ENCODE measurements at places on chromosomes 4 and X.

GRCh38 chr4:6855692-6856297 is 53.8 kb upstream of the TBC1D14 start:
- peak; percentile 19 for DNase-seq

- DNase-seq, result no peak
Observed at GRCh38 chr4:20044966-20045365, 206.7 kb upstream of the SLIT2 start.

- peak; percentile 76 for DNase-seq
Observed at GRCh38 chr4:170089668-170090351, at the start of gene AADAT. TSS of gene AADAT (minus strand) at chr4:170089956. CDS start at chr4:170089690, 266 bp downstream.

- no peak for DNase-seq
Observed at GRCh38 chr4:148054275-148054674, 322.4 kb downstream of the ARHGAP10 start.

- DNase-seq, result no peak
Observed at GRCh38 chrX:13570261-13570605, 832 bp downstream of the EGFL6 start.

DNA sequence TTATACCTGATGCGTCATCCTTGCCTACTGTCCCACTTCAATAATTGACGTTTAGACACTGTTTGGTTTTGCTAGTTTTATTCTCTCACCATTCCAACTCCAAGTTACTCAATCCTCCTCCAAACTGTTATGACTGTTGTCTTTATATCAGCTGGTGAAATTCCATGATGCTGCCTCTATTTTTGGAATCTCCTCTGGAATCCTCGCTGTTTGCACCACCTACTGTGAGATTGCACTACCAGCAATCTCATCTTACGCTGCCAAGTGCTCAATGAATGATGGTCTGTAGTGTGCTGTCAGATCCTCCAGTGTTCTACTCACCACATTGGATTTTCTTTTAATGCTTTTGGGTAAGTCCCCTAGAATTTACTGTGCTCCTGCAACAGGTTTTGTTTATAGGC is 13.2 kb upstream of the PCDH18 start:
- DNase-seq, result no peak

DNA sequence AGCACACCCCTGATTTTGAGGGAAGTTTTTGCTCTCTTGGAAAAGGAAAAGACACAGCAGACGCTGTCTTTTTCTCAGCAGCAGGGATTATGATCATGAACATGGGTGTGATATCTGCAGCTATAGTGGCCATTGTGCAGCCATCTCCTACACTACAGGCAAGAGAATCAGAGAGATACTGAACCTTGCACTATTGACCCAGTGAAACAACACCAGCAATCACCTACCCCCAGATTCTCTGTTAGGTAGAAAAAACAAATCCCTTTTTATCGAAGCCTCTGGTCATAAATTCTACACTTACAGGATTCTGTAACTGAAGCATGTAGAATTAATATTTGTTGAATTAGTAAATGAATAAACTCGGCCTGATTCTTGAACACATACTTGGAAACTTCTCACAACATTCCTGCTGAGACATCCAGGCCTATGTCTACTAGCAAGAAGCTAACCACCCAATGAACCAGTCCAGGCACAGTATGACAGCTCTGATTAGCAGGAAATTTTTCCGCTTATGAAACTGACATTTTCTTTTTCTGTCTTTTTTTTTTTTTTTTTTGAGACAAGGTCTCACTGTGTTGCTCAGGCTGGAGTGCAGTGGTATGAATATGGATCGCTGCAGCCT is 5.0 kb upstream of the AFAP1 start:
- no peak for DNase-seq

DNA sequence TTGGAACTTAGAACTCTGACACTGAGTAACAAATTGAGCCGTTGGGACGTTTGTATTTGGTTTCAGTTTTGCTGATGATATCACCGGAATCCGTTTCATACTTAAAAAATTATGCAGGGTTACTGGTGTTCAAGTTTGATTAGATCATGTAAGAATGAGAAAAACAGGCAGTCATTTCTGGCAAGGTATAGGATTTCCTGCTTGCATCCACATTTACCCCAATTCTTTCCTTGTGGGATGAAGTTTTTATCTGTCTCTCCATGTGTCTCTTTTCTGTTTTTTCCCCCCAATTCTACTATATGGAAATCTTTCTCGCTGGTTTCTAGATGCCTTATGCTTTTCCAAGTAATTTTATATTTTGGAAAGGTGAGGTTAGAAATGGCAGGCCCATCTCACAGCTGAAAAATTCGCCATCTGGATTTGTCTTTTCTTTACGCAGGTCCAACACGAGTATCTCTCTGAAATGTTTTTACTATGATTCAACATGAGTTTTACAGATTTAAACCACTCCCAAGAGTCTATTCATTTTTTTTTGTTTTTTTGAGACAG is 197.9 kb downstream of the SHOX start:
- no peak for DNase-seq

GRCh38 chrX:101764538-101764937 is 104.9 kb upstream of the ARMCX2 start:
- DNase-seq, result no peak

DNA sequence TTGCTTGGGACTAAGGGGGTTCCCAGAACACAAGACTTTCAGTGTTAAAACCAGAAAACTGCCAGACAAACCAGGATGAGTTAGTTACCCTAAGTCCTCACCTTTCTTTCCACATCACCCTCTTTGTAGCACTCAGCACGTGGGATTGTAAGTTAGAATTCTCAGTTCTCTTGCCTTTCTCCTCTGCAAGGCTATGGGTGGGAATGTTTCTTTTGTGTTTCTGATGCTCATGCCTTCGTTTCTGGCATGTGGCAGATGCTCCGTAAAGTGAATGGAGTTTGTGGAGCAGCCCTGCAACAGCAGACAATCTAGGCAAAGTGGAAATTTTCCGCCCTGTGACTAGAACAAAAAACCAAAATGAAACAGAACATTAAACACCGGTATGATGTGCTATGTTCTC is 64.7 kb upstream of the SPP1 start:
- no peak for DNase-seq

DNA sequence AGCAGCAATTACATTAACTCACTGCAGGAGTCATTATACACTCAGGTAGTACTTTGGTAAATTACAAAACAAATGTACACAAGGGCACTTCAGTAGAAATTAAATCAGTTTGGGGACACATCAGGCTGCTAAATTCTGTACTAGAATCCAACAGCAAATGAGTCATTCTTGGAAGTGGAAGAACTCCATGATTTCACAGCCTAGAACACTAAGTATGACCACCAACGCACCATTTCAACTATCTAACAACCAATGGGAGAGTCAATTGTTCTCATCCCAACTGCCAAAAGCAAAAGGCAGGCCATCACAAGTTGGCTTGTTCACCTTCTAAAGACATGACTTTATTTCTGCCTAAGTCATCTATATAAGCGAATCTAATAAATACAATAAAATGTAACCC is 26.6 kb downstream of the PPM1K start:
- no peak for DNase-seq
